Kidney (tissue), 22 donors: ENCODE measurements at places on chromosomes 3 and 15. TPM values are rescaled to one million over a fixed set of nuclear protein-coding genes. Genes with fewer than 3 reads are reported as not detected.

DNA sequence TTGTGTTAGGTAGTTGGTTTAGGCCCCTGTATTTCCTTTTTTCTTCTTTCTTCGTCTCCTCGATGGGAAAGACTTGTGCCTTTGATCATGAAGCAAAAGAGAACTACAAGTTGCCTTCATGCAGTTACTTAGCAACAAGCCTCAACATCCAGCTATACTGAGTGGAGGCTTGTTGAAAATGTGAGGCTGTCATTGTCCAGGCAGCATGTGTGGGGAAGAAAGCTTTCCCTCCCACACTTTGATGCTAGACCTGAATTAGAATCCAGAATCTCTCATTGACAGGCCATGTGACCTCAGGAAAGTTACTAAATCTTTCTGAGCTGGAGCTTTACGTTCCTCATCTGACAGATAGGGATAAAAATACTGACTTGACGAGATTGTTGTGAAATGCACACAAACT lies 23.7 kb downstream of the IFT122 start:
- no peak for DNase-seq

Gene A4GNT
- polyA plus RNA-seq: not detected

Gene NMNAT3
- 13.8 TPM for polyA plus RNA-seq

GRCh38 chr3:127786353-127787070 lies 35.8 kb downstream of the MGLL start:
- no peak for DNase-seq

DNA sequence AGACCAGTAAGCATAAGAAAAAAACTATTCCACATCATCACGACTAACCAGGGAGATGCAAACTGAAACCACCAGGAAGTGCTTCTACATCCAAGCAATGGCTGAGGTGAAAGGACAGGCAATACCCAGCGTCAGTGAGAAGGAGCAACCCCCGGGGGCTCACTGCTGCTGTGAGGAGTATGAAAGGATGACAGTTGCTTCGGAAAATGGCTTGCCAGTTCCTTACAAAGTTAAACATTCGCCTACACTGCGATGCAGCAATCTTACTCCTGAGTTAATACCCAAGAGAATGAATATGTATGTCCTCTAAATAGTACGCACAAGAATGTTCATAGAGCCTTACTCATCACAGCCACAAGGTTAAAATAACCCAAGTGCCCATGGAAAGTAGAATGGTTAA lies 13.3 kb upstream of the PLXNA1 start:
- DNase-seq: peak; percentile 23

DNA sequence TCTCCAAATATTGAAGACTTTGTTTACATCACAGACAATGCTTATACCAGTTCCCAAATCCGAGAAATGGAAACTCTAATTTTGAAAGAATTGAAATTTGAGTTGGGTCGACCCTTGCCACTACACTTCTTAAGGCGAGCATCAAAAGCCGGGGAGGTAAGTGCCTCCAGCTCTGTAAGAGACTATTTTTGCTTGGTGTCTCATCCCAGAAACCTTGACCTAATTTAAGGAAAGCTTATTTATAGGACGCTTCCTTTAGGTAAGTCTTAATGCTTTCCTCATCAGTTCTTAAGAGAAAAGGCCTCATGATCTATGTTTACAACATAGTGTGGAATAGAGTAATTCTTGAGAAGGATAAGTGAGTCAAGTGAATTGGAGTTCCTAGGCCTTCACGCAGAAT lies 11.8 kb downstream of the CCNB2 start:
- no peak for DNase-seq

DNA sequence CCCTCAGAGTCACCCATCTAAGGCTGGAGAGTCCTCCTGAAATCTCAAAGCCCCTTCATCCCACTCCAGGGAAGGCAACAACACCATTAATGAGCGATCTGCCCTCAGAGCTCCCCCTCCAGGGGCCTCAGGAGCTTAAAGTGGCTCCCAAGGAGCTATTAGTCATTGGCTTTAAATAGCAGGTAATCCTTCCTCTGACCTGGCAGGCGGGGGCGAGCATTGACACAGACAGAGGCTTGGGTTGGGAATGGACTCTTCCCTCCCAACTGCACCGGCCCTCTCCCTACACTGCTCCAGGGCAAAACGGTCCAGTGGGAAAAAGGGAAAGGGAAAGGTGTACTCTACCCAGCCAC lies 1.4 kb downstream of the MFGE8 start:
- no peak for DNase-seq

- DNase-seq: no peak
Observed at GRCh38 chr3:169815590-169816150, 3.0 kb upstream of the LRRC34 start.

DNA sequence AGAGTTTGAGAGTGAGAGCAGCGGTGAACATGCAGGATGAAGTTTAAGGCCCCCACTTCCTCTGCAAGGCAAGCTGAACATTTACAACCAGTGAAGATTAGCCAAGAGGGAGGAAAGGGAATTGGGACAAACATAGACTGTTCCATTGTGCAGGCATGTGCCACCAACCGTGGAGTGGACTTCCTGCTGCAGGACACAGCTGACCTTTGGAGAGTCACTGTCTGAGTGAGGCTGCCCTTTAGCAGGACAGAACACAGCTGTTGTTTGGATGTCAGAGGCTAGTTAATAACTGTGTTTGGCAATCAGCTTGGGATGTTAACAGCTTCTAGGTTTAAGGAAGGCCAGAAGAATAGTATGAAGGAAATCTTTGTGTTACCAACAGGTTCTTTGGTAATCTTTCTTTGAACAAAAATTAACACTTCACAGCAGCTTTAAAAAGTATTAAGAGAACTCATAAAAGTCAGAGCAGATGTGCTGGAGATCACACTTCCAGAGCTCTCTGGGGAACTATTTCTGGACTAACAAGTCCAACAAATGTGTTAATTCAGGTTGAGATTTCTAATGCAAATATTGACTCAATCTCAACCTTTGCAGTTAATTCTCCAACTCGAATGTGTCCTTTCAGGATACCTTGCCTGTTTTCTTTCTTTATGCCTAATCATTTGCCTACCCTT lies 31.4 kb downstream of the CTDSPL start:
- peak; percentile 73 for DNase-seq

DNA sequence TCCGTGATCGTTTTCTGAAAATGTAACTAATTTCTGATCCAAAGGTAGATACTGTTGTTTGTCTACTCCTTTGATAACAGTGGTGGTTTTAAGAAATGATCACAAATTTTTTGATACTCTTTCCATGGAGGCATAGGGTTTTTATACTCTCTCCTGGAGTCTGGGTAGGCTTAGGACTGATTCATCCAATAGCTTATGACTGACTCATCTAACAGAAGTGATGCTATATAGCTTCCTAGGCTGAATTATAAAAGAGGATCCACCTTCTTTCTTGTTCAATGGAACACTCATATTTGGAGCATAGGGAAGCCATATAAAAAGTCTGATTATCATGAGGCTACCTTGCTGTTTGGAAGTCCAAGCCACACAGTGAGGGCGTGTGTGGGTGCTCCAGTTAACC lies 84.3 kb downstream of the CHST2 start:
- no peak for DNase-seq

DNA sequence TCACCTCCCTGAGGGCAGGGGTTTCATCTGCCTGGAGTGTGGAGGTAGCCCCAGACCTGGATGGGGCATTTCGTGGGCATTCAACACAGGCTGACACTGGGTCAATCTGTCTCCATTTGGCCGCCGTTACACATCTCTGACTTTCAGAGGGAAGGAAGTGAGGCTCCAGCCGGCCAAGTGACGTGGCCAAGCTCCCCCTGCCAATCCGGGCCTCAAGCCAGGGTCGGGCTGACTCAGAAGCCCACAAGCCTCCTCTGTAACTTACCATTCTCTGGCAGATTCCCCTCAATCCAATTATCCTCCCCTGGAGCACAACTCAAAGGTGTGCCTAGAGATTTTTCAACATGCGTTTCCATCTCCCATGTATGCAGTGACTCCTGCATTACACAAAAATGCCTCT lies 227.6 kb downstream of the KLF13 start:
- DNase-seq: no peak

DNA sequence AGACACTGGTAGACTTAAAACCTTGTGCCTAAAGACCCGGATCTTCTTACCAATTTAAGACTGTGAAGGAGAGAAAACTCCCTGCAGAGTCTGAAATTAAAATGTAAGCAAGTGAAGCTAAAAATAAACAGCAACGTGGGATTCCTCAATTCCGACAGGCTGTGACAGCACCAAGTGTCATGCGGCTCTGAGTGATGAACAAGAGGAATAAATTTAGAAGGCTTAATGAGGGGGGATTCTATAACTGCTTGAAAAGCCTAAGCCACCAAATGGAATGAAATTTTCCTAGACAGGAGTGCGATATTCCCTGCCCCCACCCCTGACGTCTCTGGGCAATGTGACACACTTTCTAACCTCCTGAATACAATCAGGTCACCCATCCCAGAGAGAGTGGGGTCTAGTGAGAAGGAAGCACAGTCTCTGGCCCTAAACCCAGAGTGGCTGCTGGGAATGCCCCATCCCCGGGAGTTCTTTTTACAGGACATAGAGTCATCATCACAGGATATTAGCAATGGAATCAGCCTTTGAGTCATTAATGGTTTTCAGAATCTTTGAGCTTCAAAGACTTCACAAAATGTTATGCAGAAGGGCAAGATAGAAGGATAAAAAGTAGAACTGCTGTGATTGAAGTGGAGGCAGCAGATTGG lies 114.3 kb downstream of the EDEM1 start:
- DNase-seq: no peak

DNA sequence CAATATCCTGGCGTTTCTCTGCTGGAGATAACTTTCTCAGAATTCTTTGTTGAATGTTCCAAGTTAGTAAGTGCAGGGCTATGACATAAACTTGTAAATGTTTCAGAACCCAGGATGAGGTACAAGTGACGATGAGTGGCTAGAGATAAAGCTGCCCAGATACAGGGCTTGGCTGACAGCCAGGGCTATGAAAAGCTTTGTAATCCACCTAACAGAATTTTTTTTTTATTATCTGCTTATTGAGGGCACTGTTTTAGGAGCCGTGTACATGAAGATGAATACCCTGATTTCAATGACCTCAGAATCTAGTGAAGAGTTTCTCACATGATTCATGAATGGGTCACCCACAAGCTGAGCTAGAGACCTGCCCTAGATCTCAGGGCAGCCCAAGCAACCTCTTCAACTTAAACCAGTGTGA lies 431.4 kb downstream of the DIPK2A start:
- DNase-seq: no peak

Gene DAZL
- polyA plus RNA-seq: not detected

DNA sequence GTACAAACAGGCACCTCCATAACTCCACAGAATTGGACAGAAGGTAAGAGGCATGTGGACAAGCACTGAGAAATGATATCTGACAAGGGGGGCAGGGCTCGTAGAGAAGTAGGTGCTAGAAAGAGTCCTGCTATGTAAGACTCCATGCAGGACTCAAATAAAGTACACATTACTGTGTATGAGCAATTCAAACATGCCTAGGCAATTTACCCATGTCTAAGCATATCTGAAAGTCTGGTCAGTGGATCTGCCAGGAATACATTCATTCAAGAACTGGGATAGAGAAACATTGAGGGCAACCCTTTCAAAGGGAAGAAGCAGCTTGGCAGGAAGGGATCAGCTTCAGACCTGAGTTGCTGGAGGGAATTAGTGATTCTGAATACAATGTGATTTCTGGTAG lies 174.1 kb upstream of the MCTP2 start:
- no peak for DNase-seq

- DNase-seq: no peak
Observed at GRCh38 chr15:57553526-57553925, 38.2 kb upstream of the MYZAP start.

- no peak for DNase-seq
Observed at GRCh38 chr15:98946301-98947255, 61.0 kb downstream of the PGPEP1L start.

DNA sequence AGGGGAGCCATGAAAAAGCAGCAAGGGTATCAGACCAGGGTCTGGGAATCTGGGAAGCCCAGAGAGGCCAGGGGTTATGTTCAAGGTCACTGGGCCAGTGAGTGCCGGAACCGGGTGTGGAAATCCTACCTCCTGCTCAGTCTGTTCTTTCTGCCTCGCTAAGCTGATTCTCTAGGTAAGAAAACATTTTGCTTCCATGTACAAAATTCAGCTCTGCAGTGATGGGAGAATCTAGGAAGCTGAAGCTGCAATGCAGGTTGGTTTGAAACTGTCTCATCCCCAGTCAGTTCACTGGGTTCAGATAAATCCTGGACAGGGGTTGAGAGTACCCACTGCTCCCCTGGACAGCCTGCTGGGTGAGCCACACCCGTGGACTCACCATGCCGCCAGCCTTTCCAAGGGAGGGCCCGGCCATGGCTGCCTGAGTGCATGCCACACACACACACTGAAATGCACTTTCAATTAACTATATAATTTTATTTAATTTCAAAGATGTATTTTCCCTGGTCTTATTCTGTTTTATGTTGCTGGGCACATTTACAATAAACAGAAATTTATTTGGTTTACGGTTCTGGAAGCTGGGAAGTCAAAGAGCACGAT lies 108.4 kb downstream of the CORO2B start:
- no peak for DNase-seq

Gene SMCO1
- not detected for polyA plus RNA-seq

Gene LDHAL6B
- not detected for polyA plus RNA-seq

Gene SLC9C1
- 0.09 TPM for polyA plus RNA-seq
